ENCODE measurements at places on chromosomes 12 and 14.
A peak's percentile ranks its signal among the peaks of the same experiment; 100 is the strongest.

DNA sequence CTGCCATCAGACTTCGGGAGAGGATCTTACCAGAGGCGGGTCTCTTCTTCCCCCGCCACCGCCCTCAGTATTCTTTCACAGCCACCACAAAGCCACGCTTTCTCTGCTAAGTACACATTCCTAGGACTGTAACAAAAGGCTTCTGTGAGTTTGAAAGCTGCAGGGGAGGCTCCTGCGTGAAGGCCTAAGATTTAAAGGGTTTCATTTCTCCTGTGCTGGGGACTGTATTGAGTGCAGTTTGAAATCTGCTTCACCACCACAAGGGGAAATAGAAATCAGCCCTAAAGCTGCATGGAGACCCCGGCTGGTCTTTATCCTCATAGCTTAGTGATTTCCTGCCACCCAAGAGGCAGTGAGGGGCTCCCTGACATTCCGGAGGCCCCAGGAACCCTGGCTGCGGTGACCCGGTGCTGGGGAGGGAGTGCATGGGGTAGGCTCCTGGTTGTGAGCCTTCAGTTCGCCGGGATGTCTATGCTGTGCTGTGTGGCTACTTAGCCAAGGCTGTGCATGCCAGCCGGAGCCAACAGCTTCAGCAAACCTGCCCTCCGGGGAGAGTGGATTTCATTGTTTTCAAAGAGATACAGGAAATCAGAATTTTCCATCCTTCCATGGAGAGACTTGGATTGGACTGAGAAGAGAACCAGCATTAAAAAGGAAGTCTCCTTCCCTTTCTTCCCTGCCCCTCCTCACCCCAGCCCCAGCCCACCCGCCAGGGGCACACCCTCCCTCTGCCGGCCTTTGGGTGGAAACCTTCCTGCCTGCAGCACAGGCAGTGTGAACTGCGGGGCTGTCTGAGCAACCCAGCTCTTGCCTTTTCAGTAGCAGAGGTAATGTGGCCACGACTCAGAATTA is 163.3 kb downstream of the ETV6 start:
- DNase-seq = peak; percentile 72

DNA sequence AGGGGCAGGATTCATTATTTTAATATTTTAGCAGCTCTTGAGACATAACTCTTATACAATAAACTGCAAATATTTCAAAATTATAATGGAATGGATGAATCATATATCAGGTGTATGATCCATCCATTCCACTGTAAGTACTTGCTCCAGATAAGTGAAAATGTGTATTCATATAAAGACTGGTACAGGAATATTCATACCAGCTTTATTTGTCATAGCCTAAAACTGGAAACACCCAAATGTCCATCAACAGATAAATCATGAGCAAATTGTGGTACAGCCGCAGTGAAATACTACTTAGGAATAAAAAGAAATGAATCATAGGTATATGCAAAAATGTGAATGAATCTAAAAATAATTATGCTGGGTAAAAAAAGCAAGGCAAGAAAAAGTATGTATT is 263.6 kb upstream of the SYT10 start:
- no peak for DNase-seq

GRCh38 chr14:74140374-74140850 is 55.7 kb downstream of the LIN52 start:
- DNase-seq = no peak

DNA sequence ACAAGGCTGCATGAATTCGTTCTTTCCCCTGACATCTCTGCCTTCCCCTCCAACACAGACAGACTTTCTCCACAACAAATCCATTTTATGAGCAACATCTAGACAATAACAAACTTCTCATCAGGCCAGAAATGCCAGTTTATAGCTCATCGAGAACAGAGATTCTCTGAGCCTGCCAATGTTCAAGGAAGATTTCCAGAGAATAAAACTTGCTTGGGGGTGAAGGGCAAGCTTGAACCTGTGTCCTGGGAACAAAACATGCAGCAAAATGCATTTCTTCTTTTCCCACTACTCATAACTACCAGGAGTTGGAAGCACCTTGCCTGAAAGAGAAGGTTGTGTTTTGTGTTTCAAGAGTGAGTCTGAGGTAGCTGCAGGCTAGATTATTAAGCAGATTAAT is 6.8 kb downstream of the MAP1LC3B2 start:
- DNase-seq = no peak

GRCh38 chr14:54566410-54567223 is at the start of gene SAMD4A:
TSS of gene SAMD4A (plus strand) at chr14:54567128. CDS start at chr14:54567917, 789 bp downstream.
- peak; percentile 73 for DNase-seq

- DNase-seq = no peak
These were observed 26.6 kb downstream of the GPRC5D start for GRCh38 chr12:12925388-12925787.

GRCh38 chr12:81963636-81964035 is 204.5 kb upstream of the PPFIA2 start:
- DNase-seq = no peak

GRCh38 chr12:122942637-122943036 is 23.6 kb downstream of the ABCB9 start:
- DNase-seq = no peak

DNA sequence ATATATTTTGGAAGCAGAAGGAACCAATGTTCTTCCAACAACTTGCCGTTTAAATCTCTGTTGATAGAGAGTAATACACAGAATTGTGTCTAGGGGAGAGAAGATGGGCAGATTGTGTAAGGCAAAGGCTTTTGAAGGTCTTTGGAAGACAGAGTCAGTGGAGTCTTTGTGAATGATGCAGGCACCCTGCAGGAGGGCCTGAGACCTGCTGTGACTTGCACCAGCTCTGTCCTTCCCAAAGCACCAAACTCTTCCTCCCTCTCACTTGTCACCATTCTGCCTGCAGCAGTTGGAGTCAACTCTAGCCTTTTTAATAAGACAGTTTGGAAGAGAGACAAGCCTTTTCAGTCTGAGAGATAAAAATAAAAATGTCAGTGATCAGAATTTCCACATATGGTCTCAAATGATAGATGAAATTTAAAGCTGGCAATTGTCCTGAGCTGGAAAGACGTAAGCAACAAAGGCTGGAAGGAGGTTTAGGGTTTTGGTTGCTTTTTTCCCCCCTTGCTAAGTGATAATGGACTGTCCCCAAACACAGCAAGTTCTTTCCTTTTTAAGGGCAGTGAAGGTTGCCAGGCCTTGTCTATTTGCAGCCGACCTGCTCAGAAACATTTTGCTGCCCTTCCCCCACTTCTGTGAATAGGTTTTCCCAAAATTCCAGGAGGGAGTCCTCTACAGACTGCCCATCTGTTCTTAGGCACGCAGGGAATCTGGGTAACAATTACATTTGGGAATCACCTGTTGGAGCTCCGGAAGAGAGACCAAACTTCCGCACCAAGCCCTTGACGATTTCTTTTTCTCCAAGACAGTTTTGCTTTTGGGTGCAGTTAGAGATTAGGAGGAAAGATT is 103.0 kb upstream of the NTF3 start:
- DNase-seq = no peak

GRCh38 chr14:101681795-101682194 is 79.7 kb upstream of the PPP2R5C start:
- no peak for DNase-seq

GRCh38 chr12:9699269-9699897 is 29.9 kb downstream of the CLEC2D start:
- DNase-seq = no peak

- no peak for DNase-seq
These were observed 37.6 kb downstream of the FERMT2 start for GRCh38 chr14:52913271-52913670.

DNA sequence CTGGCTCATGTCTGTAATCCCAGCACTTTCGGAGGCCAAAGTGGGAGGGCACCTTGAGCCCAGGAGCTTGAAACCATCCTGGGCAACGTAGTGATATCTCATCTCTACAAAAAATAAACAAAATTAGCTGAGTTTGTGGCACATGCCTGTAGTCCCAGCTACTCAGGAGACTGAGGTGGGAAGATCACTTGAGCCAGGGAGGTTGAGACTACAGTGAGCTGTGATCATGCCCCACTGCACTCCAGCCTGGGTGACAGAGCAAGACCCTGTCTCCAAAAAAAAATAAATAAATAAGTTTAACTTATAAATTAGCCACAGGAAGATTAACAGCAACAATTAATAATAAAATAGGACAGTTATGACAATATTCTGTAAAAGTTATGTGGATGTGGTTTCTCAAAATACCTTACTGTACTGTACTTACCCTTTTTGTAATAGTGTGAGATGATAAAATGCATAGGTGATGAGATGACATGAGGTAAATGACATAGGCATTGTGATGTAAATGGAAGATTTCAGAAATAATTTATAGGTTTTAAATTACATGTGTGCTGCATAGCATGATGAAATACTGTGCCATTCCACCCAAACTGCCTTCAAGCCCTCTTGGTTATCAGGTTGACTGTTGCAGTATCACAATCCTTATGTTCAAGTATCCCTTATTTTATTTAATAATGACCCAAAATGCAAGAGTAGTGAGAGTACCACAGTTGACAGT is 22.0 kb downstream of the USP15 start:
- no peak for DNase-seq

DNA sequence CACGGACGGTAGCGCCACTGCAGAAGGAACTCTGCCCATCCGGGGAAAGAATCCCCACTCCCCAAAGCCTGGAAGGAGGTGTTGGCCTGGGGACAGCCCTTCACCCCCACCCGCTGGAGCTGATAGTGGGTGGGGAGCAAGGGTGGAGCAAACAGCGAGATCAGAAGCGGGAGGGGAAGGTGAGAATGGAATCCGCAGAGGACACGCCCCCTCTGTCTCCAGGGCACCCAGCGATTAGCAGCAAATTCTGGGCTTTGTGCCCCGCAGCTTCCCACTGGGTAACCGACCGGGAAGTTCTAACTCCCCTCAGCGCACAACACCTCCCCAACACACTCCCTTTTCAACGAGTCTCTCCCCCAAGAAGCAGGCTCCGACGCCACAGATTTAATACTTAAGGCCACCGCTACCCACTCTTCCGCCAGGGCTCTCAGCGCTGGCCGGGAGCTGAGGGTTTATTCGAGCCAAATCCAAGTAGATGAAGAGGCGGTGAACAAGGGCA is 1.4 kb downstream of the SLC25A29 start:
- DNase-seq = no peak

GRCh38 chr14:61493239-61493638 is 171.9 kb downstream of the PRKCH start:
- DNase-seq = no peak

GRCh38 chr14:68424443-68425172 is 368.3 kb downstream of the ZFP36L1 start:
- DNase-seq = no peak

DNA sequence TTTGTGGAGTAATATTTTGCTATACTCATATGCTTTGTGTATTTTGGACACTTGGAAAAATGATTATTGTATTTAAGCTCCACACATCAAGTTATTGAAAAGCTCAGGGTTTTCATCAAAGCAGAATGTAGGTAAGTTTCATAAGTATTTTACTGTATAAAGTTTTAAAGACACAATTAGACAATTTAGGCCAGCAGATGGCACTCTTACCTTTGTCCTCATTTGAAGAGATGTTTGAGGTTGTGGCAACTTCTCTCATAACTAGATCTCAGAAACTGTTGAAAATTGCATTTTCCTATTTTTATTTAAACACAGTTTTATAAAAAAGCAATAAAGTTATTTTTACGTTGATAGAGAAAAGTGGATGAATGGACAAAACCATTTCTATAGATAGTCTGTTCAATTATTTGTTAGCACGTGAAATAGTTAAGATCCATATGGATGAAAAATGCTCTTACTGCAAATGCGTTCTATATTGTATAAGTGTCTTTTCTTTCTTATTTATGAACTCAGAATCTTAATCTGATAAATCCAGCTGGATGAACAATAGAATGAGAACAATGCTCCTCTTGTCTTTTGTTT is 300.0 kb downstream of the AEBP2 start:
- no peak for DNase-seq

GRCh38 chr14:95774265-95775160 is 60.6 kb upstream of the TCL1A start:
- DNase-seq = peak; percentile 21

GRCh38 chr14:94408546-94409095 is 20.2 kb upstream of the SERPINA1 start:
- DNase-seq = no peak

- peak; percentile 1 for DNase-seq
These were observed 125.1 kb upstream of the GRIP1 start for GRCh38 chr12:66803930-66804329.

DNA sequence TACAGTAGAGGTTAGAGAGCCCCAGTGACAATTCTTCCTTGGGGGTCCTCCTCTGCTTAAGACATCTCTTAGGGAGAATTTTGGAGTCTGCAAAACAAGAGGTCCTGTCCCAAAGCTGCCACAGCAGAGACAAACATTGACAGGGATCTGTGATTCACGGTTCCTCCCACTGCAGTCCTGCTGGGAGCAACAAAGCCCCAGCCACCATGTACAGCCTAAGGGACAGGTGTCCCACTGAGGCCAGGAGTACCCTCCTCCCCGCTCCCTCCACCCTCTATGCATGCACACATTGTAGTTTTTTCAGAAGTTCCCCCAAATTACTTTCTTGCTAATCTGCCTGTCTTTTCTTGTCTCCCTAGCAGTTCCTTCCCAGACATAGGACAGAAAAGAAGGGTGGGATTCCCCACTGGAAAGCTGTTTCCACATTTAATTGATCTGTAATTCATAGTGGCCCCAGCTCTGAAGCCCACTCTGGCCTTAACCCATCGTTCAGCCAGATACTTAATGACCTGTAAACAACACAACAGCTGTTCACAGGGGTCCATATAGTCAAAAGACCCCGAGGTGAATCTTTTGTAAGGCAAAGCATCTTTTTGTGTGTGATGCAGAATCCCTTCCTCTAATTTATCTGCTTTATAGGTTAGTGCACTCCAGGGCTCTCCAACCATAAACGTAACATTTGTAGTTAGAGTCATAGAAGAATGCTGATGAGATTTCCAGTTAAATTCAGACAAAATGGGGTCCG is 13.9 kb upstream of the PRICKLE1 start:
- DNase-seq = no peak

GRCh38 chr14:95998656-95999055 is 40.5 kb upstream of the C14orf132 start:
- DNase-seq = no peak

DNA sequence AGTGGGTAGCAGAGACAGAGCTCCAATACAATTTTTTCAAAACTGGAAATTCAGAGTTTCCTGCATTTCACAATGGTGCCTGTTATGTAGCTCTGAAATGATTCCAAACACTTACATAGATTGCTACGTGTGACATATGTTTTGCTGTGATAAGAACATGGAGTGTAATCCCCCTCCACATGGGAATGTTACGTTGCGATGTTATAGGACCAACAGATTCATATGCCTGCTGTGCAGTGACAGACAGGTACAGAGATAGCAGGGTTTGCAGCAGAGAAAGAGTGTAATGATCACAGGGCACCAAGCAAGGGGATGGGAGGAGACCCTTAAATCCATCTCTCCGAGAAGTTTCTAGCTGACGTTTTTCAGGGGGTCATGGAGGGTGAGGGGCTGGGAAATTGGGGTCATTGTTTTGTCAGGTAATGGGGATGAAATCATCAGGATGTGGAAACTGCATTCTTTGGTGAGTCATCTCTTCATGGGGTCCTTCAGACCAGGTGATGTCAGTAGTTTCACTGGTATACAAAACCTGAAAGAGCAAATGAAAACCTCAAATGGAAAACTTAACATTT is 76.6 kb upstream of the OSBPL8 start:
- DNase-seq = no peak

- DNase-seq = no peak
These were observed 50.4 kb upstream of the AMN start for GRCh38 chr14:102872020-102872419.

GRCh38 chr12:84585776-84586395 is 326.7 kb downstream of the SLC6A15 start:
- DNase-seq = no peak
